ENCODE measurements at places on chromosomes 3 and 15.

DNA sequence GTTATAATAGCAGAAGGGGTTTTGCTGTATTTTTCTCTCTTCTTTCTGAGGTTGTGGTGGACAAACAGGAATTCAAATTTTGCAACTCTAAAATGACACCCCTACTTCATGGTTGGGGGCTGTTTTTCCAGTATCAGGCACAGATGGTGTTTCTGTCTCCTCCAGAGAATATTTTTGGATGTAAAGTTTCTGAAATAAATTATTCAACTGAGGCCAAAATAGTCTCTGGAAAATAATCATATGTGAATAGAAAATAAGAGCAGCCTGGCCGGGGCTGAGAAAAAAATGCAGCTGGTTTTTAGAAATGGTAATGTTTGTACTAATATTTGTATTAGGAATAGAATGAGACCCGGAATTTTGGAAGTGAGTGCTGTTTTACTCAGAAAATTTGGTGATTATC is 121.3 kb upstream of the ADAMTS9 start:
- no peak for DNase-seq

DNA sequence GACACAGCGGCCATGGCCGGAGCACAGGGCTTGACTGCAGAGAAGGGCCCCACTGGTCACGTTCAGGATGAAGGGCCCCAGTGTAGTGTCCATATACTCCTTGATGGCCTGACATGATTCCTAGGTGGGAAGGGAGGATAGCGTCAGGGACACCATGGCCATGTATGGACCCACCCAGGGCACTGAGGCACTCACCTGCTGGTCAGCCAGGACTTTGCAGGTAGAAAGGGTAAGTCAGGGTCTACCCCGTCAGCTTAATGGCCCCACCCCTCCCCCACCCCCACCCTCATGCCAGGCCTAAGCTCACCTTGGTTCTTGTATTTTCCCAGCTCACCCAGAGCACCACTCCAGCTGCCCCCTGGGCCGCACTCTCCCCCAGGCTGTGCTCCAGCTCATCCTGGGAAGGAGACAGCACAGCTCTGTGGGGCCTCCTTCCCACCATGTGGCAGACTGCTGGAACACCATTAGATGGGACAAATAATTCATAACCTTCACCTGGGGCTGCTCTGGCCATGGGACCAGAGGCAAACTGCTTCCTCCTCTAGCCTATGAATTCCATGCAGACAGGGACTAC is 1.6 kb upstream of the HYAL3 start:
- DNase-seq: no peak

- DNase-seq: no peak
Measured at GRCh38 chr3:187906416-187906815, 161.1 kb upstream of the BCL6 start.

DNA sequence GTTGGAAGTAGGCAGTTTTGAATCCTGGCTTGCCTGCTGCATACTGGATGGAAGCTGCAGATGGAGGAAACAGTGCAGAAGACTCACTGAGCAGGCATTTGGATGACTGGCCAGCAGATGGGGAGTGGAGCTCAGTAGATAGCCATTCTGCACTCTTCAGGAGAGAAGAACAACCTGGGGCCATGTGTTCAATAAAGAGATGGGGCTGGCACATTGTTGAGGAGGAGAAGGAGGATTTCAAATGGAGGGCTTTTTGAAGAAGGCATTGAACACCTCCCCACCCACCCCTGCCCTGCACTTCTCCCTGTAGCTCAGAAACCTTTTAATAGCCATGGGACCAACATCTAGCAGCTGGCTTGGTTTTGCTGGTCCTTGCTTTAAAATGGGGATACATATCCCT is 109.8 kb downstream of the CACNA1D start:
- no peak for DNase-seq

- no peak for DNase-seq
Measured at GRCh38 chr3:126527006-126527405, 3.1 kb downstream of the CHST13 start.

DNA sequence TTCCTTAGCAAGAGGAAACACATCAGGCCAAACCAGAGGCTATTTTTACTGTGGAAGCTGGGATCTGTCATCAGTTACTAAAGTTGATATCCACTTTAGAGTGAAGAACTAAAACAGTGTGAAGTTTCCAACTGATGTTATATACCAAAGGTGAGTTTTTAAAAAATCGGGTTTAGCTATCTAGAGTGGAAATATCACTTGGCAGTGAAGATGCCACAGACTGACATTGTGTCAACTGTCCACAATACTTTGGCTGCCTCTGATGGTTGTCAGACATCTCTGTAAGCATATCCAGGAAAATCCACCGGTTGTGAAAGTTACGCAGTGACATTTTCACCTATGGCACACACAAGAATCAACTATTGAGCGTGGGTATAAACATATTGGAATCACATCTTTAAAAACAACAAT is 9.2 kb downstream of the ZIC1 start:
- no peak for DNase-seq

GRCh38 chr3:31765871-31766270 is 215.2 kb downstream of the OSBPL10 start:
- DNase-seq: no peak

DNA sequence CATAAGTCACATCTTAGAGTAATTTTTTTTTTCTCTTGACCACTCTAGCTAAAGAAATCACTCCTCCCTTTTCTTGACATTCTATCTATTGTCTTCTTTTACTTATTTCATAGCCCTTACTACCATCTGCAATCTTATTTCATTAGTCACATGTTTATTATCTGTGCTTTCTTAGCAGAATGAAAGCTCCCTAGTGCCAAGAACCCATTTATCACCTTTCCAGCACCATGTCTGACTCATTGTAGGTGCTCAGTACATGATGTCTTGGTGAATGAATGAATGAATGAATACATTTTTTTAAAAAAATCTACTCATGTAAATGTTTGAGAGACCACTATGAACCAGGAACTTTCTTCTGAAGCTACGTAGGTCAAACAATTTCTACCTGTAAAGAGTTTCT is 157.2 kb downstream of the CADPS start:
- DNase-seq: no peak

- DNase-seq: no peak
Measured at GRCh38 chr3:108093021-108093420, 2.2 kb upstream of the CD47 start.

DNA sequence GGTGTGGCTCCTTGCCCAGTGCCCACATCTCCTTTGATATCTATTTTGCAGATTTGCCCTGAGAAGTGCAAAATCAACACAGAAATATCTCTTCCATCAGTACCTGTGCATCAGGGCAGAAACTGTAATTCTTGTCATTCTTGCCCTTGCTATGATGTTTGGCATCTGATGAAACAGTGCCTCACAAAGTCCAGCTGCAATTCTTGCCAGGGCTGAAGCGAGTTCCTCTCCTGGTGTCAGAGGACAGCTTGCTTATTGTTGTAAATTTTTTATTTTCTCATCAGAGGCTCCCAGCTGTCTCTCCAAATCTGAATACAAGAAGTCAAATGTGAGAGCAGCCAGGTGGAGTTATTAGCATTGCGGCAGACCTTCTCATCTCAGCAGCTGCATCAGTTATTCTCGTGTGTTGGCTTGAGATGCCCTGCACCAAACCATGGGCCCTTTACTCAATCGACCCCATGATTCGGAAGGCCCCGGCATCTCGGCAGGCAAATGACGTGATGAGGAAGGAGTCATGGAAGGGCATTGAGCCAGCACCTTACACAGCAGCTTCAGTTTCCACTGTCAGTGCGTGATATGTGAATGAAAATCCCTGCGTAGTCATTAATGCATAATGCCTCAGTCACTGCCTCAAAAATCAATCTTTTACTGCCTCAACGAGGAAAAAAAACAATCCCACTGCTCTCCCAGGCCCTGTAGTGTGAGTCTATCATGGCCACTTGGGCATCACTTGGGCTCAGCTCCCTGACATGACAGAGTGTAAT is 93.4 kb downstream of the CCNL1 start:
- DNase-seq: no peak

- DNase-seq: no peak
Measured at GRCh38 chr15:60795471-60795870, 316.5 kb upstream of the ICE2 start.

DNA sequence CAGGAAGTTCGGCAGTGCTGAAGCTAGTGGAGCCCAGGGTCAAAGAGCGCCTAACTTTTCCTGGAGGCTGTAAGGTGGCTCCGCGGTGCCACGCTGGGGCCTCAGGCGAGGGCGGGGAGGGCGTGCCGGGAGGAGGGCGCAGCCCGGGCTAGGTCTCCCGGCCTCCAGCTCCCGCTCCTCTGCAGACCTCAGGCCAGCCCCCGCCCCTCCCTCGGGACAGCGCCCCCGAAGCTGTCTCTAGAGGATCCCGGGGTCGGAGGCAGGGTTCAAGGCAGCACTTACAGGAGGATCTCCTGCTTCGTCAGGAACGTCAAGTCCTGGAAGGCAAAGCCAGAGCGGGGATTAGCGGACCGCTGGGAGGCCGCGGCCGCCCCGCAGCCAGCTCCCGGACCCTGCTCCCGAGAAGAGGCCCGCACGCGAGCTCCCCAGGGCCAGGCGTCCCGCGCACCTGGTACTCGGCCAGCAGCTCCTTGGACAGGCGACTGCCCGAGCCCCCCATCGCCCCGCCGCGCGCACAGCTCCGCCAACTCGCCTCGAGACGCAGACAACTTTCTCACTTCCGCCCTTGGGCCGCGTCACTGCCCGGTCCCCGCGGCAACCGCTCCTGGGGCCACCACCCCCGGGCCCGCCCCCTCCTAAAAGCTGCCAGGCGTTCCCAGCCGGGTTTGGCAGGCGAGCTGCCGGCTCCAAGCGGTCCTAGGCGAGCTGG is at the start of gene CIB1:
Gene CIB1 (minus strand): TSS at position 555 of the 709 bp plus-strand sequence. CDS start 56 bp downstream, at position 499.
- DNase-seq: peak; percentile 98

- DNase-seq: no peak
Measured at GRCh38 chr15:57198131-57198530, 178.2 kb upstream of the CGNL1 start.

DNA sequence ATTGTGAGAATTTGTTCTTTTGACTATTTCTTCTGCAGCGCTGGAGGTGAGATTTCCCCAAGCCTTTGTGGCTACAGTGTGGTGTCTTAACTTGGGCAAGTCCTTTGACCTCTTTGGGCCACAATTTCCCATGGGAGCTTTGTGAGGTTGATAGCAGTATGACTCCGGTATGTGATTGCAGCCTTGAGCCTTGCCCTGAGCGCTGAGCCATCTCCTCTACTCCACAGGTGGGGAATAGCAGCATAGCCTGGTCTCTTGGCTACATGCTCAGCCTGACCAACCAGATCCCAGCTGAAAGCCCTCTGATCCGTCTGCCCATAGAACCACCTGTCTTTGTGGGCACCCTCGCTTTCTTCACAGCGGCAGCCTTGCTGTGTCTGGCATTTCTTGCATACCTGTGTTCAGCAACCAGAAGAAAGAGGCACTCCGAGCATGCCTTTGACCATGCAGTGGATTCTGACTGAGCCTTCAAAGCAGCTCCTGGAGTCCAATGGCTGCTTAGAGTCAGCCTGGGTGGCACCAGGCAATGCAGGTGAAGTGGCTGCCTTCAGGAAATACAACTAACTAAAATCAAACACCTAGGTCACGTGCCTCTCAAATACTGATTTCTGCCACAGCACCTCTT is 30.0 kb upstream of the RPL14 start:
- no peak for DNase-seq

DNA sequence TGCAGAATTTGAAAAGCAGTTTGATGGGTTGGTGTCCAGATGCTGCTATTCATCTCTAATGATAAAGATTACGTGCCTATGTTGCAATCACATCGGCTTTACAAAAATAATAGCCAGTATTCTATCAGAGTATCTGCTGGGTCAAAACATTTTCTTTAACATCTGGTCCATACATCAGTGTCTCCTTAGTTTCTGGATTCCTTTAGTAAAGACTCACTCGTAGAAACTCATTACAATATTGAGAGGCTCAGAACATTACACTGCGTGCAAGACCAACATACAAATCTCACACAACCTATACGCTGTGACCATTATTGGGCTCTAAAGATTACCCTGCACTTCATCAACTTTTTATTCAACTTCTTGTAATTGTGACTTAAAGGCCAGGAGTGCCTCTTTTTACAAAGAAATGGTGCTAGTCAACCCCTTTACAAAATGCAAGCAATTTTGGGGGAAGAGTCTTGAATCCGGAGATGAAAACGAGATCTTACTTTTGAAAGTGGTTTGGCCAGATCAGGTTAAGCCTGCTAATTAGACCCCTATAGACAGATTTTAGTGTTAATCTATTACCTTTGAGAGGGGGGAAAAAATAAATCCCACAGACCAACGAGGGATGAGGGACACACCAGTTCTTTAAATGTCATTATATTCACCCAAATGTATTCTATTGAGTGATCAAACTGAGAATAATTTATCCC is 2.9 kb downstream of the TRA2B start:
- no peak for DNase-seq

DNA sequence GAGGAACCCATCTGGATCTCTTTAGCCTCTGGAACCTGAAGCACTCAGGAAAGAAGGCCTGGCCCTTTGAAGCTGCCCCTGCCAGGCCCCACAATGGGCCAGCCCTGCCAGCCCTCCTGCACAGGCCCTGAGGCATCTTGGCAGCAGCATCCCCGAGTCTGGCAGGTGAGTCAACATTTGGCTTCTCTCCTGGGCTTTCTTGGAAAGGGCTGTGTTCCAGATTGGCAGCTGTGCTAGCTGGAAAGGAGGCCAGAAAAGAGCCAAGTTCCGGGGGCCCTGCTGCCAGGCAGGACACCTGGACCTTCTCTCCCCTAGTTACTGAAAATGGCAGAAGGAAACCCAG is 187.2 kb downstream of the SHQ1 start:
- DNase-seq: no peak

GRCh38 chr15:42775416-42775815 is 38.5 kb upstream of the CDAN1 start:
- no peak for DNase-seq

DNA sequence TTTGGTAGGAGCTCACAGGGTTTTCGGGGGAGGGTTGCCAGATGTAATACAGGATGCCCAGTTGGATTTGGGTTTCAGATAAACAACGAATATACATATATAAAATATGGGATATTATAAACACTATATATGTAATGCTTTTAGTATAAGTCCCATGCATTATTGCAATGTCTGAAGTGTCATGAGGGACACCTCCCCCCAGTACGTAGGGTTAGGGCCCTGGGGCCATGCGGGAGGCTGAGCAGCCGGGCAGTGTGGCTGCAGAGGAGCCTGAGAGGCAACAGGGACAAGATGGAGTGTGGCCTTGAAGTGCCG is 148.9 kb downstream of the SMAD6 start:
- no peak for DNase-seq

DNA sequence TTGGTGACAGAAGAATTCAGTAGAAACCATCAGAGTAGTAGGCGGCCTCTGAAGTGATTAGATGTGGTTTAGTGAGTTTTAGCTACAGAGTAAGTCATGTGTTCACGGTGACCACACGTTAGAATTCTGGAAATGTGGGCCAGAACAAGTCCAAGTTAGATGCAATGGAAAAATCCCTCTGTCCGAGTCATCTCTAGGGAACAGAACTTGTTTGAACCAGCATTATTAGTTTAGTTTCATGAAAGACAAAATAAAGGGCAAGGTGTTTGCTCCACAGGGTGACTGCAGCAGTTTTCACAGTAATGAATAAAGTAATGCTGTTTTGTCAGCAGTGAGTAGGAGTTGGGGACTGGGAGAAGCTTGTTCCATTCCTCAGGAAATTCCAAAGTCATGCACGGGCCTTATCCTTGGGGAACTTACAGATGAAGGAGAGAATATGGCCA is 100.2 kb downstream of the CGNL1 start:
- no peak for DNase-seq

- DNase-seq: no peak
Measured at GRCh38 chr15:93250950-93251349, 161.9 kb upstream of the RGMA start.
